ENCODE measurements at places on chromosomes 16 and 17.

DNA sequence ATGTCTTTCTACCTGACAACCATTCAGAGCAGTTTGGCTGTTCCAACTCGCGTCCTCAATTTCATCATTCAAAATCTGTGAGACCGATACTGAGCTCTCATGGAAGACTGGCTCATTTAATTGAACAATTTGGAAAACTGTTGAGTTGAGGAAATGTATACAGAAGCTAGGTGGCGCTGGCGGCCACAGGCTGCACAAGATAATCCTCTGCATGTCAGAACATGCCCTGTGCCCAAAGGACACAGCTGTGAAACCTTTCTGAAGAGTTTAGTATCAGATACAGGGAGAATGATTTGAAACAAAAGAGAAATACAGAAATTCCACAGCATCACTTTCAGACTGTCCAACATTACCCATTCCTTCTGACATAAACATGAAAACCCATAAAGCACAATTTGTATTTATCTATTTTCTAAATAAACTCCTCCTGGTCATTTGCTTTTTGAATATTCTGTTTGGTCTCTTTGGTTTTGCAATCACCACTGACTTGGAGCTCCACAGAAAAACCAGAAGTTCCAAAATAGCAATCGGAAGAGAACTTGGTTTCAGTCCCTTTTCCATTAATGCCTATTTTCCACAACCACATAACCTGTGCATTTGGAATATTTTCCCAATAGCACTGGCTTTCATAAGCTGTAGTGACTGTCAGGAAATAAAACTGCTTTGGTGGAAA is 192.8 kb downstream of the MAP2K6 start:
- DNase-seq, result peak; percentile 61

- no peak for DNase-seq
Measured at GRCh38 chr16:21244518-21245215, 11.2 kb downstream of the ANKS4B start.

DNA sequence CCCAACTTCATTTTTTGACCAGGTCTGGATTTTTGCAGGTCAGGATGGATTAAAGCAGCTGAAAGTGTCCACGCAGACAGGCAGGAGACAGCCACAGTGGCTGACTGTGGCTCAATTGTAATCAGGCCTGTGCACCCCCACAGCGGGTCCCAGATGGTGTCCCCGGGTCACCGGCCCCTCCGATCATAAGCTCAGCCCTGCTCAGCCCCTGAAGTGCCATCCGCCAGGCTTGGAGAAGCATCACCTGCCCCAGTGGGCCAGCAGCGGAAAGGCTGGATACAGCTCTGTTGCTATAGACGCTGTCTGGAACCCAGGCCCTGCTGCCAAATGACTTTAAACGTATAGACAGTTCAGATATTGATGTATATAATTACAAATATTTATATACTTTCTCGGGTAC is 60.6 kb downstream of the RPH3AL start:
- no peak for DNase-seq

- peak; percentile 64 for DNase-seq
Measured at GRCh38 chr17:81419319-81419885, 24.1 kb downstream of the BAHCC1 start.

DNA sequence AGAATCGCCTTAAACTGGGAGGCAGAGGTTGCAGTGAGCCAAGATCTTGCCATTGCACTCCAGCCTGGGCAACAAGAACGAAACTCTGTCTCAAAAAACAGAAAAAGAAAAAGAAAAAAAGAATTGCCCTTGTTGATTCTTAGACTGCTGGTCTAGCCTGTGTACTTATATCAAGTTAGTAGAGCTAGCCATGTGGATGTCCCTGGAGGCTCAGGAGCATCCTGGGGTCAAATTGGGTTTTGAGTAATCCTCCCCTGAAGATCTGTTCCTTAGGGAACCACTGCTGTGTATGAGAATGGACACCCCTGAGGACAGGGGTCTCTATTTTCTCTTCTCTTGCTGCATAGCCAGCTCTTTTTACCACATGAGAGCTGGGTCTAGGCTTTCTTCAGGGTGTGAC is 21.5 kb downstream of the SLC7A6OS start:
- DNase-seq, result no peak

GRCh38 chr16:30552956-30553355 is 5.2 kb downstream of the ZNF764 start:
- no peak for DNase-seq

DNA sequence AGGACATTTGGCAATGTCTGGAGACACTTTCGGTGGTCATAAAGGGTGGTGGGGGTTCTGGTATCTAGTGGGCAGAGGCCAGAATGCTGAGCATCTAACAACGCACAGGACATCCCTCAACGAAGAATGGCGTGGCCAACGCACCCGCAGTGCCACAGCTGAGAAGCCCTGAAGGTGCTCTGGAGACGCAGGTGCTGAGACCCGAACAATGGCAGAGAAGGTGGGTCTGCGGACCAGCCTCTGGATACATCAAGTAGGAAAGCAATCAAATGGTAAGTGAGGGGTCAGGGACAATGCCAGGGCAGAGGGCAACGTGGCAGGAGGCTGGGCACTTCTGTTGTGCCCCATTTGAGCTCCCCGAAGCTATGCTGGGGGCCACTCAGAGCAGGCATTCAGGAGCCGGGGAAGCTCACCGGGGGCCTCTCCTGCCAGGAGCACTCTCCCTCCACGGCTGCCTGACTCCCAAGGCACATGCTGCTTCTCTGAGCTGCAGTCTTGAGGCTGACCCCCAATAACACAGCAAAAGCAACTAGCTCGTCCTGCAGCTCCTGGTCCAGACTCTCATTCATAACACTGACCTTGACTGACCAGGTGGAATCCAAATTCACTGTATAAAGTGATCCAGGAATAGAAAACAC is 26.0 kb downstream of the SPHK1 start:
- DNase-seq, result no peak

DNA sequence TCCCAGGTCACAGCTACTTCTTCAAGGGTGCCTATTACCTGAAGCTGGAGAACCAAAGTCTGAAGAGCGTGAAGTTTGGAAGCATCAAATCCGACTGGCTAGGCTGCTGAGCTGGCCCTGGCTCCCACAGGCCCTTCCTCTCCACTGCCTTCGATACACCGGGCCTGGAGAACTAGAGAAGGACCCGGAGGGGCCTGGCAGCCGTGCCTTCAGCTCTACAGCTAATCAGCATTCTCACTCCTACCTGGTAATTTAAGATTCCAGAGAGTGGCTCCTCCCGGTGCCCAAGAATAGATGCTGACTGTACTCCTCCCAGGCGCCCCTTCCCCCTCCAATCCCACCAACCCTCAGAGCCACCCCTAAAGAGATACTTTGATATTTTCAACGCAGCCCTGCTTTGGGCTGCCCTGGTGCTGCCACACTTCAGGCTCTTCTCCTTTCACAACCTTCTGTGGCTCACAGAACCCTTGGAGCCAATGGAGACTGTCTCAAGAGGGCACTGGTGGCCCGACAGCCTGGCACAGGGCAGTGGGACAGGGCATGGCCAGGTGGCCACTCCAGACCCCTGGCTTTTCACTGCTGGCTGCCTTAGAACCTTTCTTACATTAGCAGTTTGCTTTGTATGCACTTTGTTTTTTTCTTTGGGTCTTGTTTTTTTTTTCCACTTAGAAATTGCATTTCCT is 3.4 kb upstream of the LPCAT2 start:
- no peak for DNase-seq

- DNase-seq, result no peak
Measured at GRCh38 chr16:81307770-81308169, 7.0 kb upstream of the GAN start.

- DNase-seq, result no peak
Measured at GRCh38 chr17:5871666-5872065, 198.5 kb upstream of the WSCD1 start.

GRCh38 chr16:10688726-10689125 is 6.0 kb downstream of the TEKT5 start:
- no peak for DNase-seq
